ENCODE measurements at places on chromosomes 12 and 14.

- DNase-seq = no peak
These were observed 455.8 kb downstream of the PCNX1 start for GRCh38 chr14:71362920-71363584.

GRCh38 chr14:85528897-85529631, 880 bp upstream of the FLRT2 start:
- no peak for DNase-seq

DNA sequence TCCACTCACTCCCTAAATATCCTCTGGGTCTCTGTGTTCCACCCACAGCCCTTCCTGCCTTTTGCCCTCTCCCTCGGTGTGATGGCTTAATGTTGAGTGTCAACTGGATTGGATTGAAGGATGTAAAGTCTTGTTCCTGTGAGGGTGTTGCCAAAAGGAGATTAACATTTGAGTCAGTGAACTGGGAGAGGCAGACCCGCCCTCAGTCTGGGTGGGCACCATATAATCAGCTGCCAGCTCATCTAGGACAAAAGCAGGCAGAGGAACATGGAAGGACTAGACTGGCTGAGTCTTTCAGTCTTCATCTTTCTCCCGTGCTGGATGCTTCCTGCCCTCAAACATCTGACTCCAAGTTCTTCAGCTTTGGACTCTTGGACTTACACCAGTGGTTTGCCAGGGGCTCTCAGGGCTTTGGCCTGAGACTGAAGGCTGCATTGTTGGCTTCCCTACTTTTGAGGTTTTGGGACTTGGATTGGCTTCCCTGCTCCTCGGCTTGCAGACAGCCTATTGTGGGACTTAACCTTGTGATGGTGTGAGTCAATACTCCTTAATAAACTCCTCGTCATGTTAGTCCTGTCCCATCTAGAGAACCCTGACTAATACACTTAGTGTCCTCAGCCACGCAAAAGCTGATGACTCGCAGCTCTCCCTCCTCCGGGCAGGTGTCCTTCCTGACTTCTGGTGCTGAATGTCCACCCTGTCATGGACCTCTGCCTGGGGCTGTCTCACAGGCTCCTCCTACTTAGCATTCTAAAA, 5.9 kb downstream of the DGLUCY start:
- peak; percentile 81 for DNase-seq

DNA sequence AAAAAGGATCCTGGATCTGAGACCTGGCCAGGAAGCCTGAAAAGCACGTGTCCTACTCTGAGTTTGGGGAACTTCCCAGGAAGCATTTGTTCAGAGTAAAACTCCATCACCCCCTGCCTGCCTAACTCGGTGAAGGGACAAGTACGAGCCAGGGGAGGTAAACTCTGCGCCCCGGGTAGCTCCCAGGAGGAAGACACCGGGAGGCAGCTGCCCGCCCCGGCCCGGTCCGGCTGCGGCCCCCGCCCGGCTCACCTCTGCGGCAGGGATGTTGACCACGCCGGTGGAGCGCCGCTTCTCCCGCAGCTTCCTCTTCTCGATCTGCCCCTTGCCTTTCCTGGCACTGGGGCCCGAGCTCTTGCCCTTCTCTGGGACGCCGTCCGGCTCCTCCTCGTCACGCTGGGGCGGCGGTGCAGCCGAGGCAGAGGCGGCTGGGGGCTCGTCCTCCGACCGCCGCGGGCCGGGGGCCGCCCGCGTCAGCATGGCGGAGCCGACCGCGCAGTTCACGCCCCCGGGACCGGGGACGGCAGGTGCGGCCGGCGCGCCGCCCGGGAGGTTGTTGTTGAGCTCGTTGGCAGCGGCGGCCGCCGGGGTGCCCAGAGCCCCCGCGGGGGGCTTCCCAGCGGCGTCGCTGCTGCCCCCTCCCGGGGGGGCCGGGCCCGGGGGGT, 1.2 kb downstream of the PAWR start:
- DNase-seq = no peak

GRCh38 chr14:71582705-71583104, 349.5 kb upstream of the RGS6 start:
- no peak for DNase-seq

DNA sequence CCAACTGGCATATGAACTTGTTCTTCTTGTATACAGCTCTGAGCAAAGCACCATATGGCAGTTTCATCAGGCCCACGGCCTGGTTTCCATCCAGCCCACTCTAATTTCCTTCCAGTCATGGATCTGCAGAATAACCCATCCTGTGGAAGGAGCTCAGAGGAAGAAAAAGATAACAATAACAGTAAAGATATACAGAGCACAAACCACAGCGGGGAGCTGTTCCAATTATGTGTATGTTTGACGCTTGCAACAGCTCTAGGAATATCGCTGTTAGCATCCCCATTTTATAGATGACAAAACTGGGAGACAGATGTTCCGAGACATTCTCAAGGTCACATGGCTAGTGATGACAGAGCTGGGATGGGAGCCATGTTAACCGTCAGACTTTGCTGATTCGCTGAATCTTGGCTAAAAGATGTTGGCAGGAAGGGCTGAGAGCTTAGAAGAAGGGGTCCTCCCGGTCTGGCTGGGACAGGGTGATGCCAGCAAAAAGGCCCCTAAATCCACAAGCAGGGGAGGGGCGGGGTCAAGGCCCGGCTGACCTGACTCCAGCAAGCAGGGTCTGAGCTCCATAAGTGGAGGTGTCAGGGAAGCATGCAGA, 34.4 kb upstream of the CIPC start:
- no peak for DNase-seq

- no peak for DNase-seq
These were observed 215.0 kb upstream of the EEA1 start for GRCh38 chr12:93144109-93144508.

DNA sequence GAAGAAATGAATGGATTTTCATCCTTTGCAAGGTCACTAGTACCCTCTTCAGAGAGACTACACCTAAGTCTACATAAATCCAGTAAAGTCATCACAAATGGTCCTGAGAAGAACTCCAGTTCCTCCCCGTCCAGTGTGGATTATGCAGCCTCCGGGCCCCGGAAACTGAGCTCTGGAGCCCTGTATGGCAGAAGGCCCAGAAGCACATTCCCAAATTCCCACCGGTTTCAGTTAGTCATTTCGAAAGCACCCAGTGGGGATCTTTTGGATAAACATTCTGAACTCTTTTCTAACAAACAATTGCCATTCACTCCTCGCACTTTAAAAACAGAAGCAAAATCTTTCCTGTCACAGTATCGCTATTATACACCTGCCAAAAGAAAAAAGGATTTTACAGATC, 40.8 kb downstream of the SPATA7 start:
- DNase-seq = no peak

DNA sequence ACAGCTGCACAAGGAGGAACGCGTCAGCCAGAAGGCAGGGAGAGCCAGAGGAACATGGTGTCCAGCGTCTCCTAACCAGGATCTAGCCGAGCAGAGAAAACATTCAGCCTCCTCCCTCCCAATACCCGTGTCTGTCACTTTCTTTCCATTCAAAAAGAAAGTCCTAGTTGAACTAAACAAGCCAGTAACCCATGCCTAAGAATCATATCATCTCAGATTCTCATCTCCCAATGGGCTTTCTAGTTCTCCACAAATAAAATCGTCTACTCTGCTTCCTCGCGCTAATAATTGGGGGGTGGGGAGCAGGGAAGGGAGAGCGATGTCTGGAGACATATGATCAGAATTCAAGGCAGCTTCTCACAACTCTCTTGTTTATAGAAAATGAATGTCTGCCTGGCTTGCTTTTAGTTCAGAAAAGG, 7.4 kb downstream of the NKX2-1 start:
- no peak for DNase-seq

DNA sequence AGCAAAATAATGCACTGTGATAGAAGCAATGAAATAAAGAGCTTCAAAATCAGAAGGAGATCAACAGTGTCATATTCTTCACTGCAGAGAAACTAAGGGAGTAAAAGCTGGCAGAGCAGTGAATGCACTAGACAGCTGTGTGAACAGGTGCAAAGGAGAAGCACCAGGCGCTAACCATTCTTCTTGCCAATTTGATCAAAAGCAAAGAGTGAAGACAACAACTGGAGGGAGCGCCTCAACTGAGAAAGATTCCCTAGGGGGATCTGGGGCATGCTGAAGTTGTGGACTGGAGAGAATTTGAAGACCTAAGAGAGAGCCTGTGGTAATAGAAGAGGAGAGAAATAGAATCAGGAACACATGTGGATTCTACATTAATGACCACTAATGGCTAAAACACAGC, 50.4 kb upstream of the OVCH1 start:
- no peak for DNase-seq

DNA sequence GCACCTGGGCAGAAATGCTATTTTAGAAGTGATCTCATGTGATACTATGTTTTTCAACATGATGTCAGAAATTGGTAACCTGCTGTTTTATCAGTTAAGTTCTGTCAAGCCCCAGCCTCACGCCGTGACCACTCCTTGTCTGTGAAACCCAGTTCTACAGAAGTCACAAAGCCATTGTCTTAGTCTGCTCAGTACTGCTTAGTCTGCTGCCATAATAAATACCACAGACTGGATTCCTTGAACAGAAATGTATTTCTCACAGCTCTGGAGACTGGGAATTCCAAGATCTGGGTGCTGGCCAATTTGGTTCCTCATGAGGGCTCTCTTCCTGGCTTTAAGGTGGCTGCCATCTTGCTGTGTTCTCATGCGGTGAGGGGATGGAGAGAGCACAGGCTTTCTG, 176.9 kb downstream of the PRKCH start:
- DNase-seq = no peak

DNA sequence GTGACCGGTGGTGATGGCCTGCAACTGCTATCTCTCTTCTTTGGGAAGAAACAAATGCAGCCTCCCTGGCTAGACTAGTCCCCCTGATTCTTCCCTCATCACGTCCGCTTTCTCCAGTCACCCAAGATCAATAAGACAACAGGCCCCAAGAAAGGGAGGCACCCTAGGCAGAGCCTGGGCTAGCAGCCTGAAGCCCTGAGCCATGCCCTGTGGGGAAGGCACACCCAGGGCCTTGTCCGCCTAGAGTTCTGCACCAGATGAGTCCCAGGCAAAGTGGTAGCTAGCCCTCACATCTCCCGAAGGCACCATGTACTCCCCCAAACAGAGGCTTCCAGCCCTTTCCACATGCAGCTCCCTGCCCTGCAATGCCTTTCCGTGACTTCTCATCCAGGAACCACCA, 35.1 kb downstream of the CAMKK2 start:
- DNase-seq = no peak

DNA sequence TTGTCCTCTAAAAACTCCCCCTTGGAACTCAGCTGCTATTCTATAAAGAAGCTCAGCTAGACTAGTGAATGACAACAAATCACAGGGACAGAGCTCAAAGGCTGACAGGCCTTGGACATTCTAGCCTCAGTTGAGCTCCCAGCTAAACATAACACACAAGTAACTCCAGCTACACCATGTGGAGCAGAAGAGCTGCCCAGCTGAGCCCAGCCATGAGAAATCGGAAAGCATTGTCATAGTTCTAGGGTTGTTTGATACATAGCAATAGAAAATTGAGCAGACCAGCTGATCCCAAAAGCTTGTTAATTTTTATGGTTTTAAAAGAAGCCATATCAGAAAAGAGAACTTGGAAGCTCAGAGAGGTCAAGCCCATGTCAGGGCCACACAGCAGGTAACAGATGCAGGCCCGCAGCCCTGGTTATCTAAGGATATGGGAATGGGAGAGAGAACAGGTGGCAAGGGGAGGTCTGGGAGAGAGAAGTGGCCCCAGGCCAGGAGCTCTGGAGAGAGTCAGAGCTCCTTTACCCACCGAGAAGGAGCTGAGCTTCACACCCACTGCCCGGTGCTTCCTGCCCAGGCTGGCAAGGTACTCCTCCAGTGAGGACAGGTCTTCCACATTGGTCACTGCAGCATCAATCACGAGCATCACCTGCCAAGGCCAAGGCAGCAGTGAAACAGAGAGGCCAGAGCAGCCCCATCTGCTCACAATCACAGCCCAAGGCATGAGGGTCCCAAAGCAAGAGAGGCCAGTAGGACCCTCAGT, 2.9 kb downstream of the NGB start:
- no peak for DNase-seq

DNA sequence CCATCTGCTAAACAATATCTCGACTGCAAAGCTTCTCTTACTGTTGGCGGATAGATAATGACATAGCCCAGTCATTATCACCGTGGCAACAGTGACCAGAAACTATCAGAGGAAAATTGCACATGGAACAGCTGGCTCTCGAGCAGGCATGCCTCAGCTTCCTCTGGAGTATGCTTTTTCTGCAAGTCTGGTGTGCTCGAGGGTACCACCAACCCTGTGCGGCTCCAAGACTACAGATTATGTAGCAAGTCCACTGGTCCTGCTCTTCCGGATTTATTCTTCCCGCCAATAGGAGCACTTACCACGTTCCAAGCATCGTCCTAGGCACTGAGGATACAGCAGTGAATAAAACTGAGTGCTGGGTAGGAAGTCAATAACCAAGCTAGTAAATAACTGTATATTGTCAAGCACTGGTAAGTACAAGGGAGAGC, 1.4 kb upstream of the GLRX5 start:
- DNase-seq = no peak

- DNase-seq = no peak
These were observed 7.5 kb downstream of the ATP6V1D start for GRCh38 chr14:67352055-67352454.

- no peak for DNase-seq
These were observed 677 bp downstream of the C12orf75 start for GRCh38 chr12:105330931-105331804.

DNA sequence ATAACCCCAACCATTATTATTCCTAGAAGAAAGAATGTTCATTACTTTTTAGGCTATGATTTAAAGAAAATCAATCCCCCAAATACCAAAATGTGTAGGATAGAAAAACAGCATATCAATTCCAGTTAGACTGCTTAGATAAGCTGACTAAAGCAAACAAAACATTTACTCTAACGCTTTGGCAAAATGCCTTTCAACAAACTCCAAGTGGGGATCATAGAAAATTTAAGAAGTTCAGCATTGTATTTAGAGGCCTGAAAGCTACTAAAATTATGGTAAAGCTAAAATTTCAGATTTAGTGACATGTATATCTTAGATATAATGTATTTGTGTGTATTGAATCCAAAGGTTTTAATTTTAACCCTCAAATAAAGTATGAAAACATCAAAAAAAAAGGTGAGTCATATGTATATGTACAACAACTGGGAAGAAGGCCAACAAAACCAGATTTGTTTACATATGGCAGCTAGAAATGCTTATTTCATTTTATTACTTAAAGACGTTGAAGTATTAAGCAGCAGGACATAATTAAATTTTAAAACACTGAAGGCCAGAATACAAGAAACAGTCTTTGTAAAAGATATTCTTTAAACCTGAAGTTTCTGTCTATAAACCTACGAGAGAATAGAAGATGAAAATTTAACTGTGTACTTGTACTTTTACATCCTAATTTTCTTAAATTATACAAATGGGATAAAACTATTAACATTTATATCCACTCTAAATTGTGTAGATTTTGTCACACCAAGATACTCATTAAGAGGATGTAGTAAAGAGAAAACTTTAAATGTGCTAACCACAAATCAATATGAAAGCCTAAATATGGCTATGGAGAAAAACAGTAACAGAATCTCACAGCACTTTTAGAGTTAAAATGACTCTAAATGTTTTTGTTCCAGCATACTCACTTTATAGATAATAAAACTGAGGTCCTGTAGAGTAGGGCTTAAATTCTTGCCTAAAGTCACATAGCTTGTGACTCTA, 71.4 kb downstream of the SLC41A2 start:
- DNase-seq = peak; percentile 15
